Colonic mucosa (tissue), 4 donors: ENCODE measurements at places on chromosomes 7 and 10. TPM values are rescaled to one million over a fixed set of nuclear protein-coding genes. Genes with fewer than 3 reads are reported as not detected.

LIPN gene
- total RNA-seq: not detected

ACTL6B gene
- total RNA-seq: not detected

CDHR3 gene
- total RNA-seq: 7.7 TPM

DNA sequence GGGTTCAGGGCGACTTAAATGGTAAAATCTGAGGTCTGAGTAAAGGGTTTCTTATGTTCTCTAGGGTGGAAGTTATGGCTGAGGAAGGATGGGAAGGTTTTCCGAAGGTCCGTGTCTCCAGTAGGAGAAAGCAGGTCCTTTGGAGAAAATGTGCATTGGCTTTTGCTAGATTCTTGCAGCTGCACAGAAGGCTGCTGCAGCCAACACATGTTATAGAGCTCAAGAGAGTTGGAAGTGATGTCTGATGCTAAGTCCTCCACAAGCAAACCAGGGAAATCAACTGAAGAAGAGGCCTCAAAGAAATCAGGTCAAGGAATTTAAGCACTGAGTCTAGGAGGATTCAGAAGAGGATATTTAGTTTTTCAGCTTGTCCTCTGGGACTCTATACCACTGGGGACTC lies 404.6 kb downstream of the LRMDA start:
- DNase-seq: no peak
- no peaks in the 10 kb centered on the region for H3K36me3 ChIP-seq
- H3K4me3 ChIP-seq: no peak overlapping the region
- no peak overlapping the region for H3K27ac ChIP-seq
- H3K27me3 ChIP-seq: no peaks in the 10 kb centered on the region

DNA sequence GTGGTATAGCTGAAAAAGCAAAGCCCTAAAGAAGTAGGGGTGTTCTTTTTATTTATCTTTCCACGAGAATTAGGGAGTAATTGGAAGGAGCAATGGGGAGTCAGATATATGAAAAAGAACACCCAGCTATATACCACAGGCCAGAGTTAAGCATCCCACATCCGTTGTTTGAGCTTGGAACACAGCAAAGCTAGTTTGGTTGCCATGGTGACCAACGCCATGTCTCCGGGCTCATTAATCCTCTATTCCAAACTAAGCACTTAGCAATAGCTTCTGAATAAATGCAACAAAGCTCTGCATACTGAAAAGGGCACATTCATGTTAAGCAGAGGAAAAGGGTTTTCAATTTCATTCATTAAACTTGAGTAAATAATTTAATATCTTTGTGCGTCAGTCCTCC lies 23.5 kb downstream of the ASB4 start:
- no peaks in the 10 kb centered on the region for H3K4me1 ChIP-seq
- H3K36me3 ChIP-seq: no peaks in the 10 kb centered on the region
- DNase-seq: no peak
- H3K27ac ChIP-seq: no peak overlapping the region
- H3K27me3 ChIP-seq: no peaks in the 10 kb centered on the region

DNA sequence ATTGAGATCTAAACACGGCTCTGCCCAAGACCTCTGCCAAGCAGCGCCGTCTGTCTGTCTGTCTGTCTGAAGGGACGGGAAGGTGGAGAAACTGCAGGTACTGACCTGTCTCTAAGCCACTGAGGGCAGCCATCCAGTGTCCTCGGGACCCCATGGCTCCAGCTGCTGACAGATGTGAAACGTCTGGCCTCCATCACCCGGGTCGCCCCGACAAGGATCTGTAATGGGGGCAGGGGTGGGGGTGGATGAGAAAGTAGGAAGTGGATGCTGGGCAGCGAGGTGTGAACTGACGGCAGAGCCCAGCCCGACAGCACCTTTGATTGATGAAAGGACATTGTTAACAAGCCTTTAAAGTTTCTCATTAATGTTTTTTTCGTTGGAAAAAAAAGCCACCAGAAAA lies 193.1 kb downstream of the EBF3 start:
- H3K4me3 ChIP-seq: no peak overlapping the region
- H3K27ac ChIP-seq: no peak overlapping the region
- no peaks in the 10 kb centered on the region for H3K27me3 ChIP-seq
- peak; percentile 7 for DNase-seq
- H3K4me1 ChIP-seq: no peaks in the 10 kb centered on the region

- no peaks in the 10 kb centered on the region for H3K27me3 ChIP-seq
- H3K4me3 ChIP-seq: no peak overlapping the region
- DNase-seq: no peak
- H3K4me1 ChIP-seq: no peaks in the 10 kb centered on the region
- no peak overlapping the region for H3K27ac ChIP-seq
Measured at GRCh38 chr7:70580161-70580560, 551.8 kb upstream of the GALNT17 start.

AQP1 gene
- 33.9 TPM for total RNA-seq

DNA sequence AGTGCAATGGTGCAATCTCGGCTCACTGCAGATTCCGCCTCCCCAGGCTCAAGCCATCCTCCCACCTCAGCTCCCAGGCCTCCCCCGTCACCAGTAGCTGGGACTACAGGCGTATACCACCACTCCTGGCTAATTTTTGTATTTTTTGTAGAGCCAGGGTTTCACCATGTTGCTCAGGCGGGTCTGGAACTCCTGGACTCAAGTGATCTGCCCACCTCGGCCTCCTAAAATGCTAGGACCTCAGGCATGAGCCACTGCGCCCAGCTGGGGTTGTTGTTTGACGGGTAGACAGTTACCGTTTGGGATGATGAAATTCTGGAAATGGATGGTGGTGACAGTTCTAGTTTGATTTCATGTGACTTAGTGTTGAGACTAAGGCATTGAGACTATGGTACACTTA lies 15.3 kb downstream of the CALML3 start:
- no peak overlapping the region for H3K27ac ChIP-seq
- H3K27me3 ChIP-seq: no peaks in the 10 kb centered on the region
- H3K4me3 ChIP-seq: no peak overlapping the region
- DNase-seq: no peak
- peaks cover 2% of the 10 kb centered on the region for H3K4me1 ChIP-seq
- H3K36me3 ChIP-seq: no peaks in the 10 kb centered on the region

DNA sequence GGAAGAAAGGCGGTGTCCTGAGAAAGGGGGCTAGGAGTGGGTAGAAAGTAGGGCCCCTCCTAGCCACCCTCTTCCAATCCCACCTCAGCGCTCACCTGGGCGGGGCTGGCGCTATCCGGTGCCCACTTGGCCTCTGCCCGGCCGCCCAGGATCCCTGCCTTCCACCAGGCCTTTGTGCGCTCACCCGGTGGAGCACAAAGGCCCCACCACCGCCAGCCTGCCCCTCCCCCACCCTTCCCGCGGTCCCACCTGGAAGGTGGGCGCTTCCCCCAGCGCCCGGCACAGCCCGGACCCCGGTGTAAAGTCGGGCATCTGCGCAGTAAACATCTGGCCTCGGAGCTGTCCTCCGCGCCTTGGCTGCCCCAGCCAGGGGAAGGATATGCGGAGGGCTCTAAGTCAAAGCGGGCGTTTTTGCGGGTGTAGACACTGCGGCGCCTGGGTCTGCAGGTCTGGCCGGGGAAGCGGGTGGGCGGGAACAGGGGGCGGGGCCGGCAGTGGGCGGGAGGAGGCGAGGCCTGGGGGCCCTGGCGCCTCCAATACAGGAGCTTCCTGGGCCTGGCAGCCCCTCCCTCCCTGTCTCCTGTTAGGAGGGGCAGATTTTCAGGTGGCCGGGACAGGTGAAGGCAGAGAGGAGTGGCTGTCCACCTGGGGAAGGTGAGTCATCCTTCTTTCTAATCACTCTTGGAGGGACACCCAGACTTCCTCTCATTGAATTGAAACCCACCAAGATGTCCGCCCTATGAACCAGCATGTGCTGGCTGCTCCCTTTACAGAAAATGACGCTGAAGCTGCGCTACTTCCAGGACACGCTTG lies 49.3 kb downstream of the PNLIPRP2 start:
- H3K27ac ChIP-seq: no peak overlapping the region
- no peaks in the 10 kb centered on the region for H3K27me3 ChIP-seq
- H3K4me3 ChIP-seq: peak overlapping the region; percentile 24
- peak; percentile 52 for DNase-seq
- H3K4me1 ChIP-seq: no peaks in the 10 kb centered on the region
- no peaks in the 10 kb centered on the region for H3K36me3 ChIP-seq

LBX1 gene
- total RNA-seq: not detected

HTR5A gene
- not detected for total RNA-seq

DNA sequence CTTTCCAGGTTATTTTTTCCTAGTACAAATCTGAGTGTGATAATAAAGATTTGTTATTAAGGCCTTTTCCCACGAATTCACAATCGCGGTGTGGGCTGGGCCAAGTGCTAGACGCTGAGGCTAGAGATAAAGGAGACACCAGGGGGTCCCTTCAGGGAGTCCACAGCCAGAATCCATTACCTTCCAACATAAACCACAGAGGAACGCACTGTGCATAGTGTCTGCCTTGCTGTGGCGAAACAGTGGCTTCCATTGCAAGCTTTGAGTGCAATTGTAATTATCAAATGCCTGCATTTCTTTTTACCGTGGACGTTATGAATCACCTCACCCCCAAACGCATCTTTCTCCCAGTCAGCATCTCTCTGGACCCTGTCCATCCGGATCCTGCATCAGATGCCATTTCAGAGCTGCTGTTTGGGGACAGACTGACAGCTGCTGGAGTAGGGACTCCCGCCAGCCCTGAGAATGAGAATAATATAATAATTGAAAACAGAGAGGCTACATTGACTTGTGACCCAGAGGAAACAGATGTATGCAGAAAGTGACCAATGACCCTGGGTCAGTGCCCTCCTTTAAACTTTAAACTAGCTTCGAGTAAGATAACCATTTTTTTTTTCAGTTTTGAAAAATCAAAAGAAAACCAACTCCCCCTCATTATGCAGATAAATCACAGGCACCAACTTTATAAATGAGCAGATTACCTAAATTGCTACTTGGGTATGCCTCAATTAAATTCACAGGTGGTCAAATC lies 456.2 kb upstream of the NRP1 start:
- H3K27ac ChIP-seq: no peak overlapping the region
- no peaks in the 10 kb centered on the region for H3K36me3 ChIP-seq
- no peak overlapping the region for H3K4me3 ChIP-seq
- DNase-seq: no peak
- no peaks in the 10 kb centered on the region for H3K4me1 ChIP-seq
- H3K27me3 ChIP-seq: no peaks in the 10 kb centered on the region

DNA sequence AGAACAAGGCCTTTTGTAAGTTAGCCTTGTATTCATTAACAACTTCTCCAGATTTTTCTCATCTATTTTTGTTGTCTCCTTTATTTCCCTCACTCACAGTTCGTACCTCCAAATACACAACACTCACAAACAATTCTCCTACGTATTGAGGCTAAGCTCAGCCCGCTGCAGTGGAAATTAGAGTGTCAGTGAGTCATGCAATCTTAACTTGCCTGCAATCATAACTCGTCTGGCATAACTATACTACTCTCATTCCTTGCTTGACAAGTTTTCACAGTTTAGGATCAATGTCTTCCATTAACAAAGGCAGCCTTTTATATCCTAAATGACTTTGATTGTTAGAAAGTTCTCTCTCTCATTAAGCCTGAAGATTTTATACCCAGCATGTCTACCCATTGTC lies 23.8 kb downstream of the TMEM196 start:
- no peak overlapping the region for H3K27ac ChIP-seq
- no peaks in the 10 kb centered on the region for H3K27me3 ChIP-seq
- no peaks in the 10 kb centered on the region for H3K4me1 ChIP-seq
- no peaks in the 10 kb centered on the region for H3K36me3 ChIP-seq
- H3K4me3 ChIP-seq: no peak overlapping the region
- no peak for DNase-seq

EVX1 gene
- 1.5 TPM for total RNA-seq

DNA sequence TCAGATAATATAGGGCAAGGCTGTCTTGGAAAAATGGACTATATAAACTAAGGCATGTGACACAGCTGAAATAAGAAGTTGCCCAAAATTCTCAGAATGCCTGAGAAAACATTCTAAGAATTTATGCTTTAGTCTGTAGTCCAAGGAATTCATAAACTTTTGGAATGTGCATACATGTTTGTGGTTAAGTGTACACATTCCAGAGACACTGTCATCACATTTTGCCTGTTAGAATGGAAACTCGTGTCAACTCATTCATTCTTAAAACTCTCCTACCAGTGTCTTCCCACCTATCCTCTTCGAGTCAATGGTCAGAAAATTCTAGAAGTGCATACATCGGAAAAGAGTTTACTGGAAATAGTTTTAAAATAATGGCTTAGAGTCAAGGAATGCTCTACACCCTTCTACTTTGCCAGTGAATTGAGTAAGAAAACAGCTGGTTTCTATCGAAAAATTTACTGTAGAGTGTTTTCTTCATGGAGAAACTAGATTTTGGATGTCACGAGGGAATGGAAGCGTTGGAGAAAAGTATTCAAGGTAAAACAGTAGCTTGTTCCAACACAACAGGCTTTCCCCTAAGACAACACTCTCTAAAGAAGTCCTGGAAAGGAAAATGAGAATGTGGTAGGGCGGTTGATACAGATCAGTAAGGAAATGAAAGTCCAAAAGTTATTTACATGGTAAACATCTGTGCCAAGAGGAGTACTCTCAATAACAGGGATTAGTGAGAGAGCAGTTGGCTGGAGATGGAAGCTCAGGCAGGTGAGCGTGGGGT lies 1177.6 kb upstream of the C7orf33 start:
- H3K36me3 ChIP-seq: no peaks in the 10 kb centered on the region
- H3K4me3 ChIP-seq: no peak overlapping the region

- H3K27ac ChIP-seq: peak overlapping the region; percentile 60
- no peaks in the 10 kb centered on the region for H3K36me3 ChIP-seq
- H3K27me3 ChIP-seq: no peaks in the 10 kb centered on the region
- DNase-seq: peak; percentile 48
- no peak overlapping the region for H3K4me3 ChIP-seq
Measured at GRCh38 chr10:77970869-77971803, 44.6 kb upstream of the DLG5 start.

- no peak overlapping the region for H3K4me3 ChIP-seq
- DNase-seq: peak; percentile 17
- peak overlapping the region; percentile 34 for H3K27ac ChIP-seq
- no peaks in the 10 kb centered on the region for H3K27me3 ChIP-seq
- H3K36me3 ChIP-seq: no peaks in the 10 kb centered on the region
Measured at GRCh38 chr10:44961230-44961571, 1.6 kb downstream of the RASSF4 start.

DNA sequence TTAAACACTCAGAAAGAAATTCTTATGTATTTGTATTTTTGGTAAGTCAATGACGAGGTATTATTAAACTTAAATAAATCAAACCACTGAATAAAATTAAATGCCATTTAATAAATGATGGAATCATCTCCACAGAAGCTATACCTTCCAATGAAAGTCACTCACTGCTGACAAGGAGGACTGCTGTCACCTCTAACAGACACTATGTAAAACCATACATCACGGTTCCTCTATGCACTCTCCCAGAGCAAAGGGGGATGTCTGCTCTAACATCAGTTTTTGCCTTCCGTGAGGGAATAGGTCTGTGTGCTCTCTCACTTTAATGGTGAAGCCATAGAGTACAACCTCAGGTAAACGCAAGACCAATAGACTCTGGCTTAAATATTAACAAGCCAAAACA lies 99.7 kb upstream of the DDC start:
- H3K27me3 ChIP-seq: no peaks in the 10 kb centered on the region
- H3K4me3 ChIP-seq: no peak overlapping the region
- no peak for DNase-seq
- peaks cover 3% of the 10 kb centered on the region for H3K4me1 ChIP-seq
